Lower lobe of right lung (tissue), 2 donors: ENCODE measurements at places on chromosomes 4 and X. TPM values are rescaled to one million over a fixed set of nuclear protein-coding genes. Genes with fewer than 3 reads are reported as not detected.

Gene CHST7
- total RNA-seq: 7.4 TPM

Gene MAPK10
- total RNA-seq: 30.7 TPM

Gene SRPK3
- total RNA-seq: not detected

Gene RAI2
- total RNA-seq: 26.5 TPM

Gene ENAM
- 0.12 TPM for total RNA-seq

Gene FAM184B
- total RNA-seq: 0.24 TPM

- no peak for DNase-seq
These were observed 548.1 kb upstream of the INTU start for GRCh38 chr4:127084666-127085065.

- DNase-seq: no peak
These were observed 64.1 kb downstream of the PARM1 start for GRCh38 chr4:74996996-74997395.

DNA sequence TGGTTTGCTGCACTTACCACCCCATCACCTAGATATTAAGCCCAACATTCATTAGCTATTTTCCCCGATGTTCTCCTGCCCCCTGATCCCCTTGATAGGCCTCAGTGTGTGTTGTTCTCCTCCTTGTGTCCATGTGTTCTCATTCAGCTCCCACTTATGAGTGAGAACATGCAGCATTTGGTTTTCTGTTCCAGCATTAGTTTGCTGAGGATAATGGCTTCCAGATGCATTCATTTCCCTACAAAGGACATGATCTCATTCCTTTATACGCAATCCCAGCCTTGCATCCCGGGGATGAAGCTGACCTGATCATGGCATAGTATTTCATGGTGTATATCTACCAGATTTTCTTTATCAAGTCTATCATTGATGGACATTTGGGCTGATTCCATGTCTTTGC is 99.0 kb upstream of the DCAF12L2 start:
- no peak for DNase-seq

DNA sequence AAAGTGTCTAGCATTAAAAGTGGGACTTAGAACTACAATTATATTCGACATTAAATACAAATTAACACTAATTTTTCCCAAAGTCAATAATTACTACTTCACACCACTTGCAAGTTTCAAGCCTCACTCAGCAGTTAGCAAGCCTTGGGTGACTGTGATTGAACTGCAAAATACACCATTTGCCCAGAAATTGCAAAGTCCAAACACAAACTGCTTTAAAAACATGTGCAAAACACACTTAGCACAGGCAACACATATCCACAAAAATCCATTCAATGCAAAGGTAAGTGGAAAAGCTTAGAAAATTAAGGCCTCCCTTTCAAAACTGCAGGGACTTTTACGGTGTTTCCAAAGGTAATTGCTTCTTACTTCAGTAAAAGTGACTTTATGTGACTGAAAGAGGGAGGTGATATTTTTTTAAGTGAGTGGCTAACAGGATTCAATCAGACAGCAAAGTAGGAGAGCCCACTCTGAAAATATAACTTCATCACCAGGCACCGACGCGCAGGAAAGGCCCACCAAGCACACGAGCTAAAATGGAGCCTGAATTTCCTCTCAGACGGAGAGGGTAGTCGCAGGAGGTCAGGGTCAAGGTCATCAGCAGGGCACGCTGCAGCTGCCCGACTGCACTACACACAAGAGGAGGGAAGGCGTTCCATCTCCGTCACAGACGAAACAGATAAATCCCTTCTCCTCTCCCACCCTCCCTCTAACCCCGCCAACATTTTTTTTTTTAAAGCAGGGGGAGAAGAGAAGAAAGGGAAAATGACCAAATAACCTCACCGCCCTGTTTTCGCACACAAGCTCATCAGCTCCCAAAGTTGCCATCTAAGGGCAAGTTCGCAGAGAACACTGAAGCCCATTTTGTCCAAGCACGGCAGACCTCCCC is 3.1 kb downstream of the ZNF827 start:
- peak; percentile 44 for DNase-seq

- DNase-seq: no peak
These were observed 1.3 kb downstream of the G3BP2 start for GRCh38 chr4:75671802-75672421.

GRCh38 chr4:70903291-70903603 is 1.1 kb downstream of the MOB1B start:
- no peak for DNase-seq

DNA sequence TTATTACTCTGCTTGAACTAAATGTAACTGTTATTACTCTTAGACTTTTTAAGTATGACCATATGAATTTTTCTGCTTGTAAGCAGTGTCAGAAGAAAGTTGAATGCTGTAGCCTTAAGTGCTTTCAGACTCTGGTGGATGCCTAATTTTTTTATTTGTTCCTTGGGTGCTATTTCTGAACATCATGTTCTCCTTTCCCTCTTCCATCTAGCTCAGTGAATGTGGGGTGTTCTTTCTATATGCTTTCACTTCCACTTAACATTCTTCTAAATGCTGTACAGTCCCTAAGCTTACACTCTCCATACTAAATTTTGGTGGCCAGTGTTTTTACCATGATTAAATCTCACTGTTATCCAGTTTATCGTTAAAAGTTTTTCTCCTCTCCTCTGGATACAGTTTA is 3.6 kb downstream of the DCK start:
- DNase-seq: no peak

DNA sequence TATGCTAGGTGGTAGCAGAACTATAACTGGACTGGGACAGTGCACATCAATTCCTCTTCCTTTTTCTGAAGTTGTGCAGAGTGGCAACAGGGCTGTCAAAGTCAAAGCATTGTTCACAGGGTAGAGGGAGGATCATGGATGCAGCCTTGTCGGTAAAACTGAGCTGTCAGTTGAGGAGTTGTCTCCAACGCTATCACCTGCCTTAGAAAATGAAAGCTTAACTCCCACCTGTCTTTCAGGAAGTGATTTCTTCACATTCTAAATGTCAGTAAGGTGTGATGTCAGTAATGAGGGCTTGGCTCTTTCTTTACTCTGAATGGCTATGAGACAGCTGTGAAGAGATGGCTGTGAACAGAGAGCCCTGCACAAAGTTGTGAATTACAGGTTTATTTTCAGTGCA is 66.4 kb upstream of the BANK1 start:
- no peak for DNase-seq

GRCh38 chr4:181662383-181662782 is 580.8 kb upstream of the TENM3 start:
- DNase-seq: no peak

GRCh38 chrX:39898147-39898546 is 199.6 kb downstream of the BCOR start:
- DNase-seq: no peak

DNA sequence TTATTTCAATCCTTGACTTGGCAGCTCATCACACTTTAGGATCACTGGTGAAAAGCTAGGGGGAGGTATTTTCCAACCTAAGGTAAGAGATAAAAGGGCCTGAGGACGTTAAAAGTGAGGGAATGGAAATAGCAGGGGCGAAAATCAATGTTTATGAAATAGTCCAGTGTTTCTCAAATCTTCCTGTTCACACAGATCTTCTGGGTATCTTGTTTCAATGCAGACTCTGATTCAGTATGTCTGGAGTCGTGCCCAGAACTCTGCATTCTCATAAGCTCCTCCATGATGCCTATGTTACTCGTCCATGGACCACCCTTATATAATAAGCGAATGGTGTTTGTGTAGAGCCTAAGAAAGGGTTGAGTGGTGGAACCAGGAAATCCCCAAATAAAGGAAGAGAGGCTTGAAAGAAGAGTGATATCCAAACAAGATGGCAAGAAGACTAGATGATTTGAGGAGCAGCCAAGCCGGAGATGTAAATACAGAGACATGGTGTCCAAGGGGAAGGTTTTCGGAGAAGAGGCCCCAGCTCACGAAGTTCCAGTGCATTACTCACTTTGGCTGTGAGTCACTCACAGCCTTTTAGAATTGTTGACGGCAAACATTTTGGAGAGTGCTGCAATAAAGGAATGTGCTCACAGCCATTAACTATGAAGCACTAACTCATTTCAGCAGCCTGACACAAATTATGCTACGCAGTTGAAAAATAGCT is 215.6 kb upstream of the PPARGC1A start:
- no peak for DNase-seq

DNA sequence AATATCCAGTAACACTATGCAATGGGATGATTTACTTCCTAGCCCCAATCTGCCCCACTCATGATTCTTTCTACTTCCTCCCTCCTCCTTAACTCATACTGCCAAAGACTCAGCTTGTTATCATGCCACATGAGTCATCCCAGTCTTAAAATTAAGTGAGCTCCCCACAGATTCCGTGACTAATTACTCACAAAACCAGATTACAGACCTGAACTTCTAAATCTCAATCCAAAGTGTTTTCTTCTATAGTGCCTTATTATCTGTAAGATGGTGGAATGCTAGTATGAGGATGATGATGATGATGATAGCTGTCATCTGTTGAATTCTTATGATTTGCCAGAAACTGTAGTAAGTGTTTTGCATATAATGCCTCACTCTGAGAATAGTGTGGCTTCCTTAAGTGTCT is 27.7 kb upstream of the GPC3 start:
- no peak for DNase-seq

GRCh38 chrX:153476666-153477363 is 6.4 kb upstream of the HAUS7 start:
- DNase-seq: no peak

- no peak for DNase-seq
These were observed 382.5 kb upstream of the TENM3 start for GRCh38 chr4:181860668-181861067.

DNA sequence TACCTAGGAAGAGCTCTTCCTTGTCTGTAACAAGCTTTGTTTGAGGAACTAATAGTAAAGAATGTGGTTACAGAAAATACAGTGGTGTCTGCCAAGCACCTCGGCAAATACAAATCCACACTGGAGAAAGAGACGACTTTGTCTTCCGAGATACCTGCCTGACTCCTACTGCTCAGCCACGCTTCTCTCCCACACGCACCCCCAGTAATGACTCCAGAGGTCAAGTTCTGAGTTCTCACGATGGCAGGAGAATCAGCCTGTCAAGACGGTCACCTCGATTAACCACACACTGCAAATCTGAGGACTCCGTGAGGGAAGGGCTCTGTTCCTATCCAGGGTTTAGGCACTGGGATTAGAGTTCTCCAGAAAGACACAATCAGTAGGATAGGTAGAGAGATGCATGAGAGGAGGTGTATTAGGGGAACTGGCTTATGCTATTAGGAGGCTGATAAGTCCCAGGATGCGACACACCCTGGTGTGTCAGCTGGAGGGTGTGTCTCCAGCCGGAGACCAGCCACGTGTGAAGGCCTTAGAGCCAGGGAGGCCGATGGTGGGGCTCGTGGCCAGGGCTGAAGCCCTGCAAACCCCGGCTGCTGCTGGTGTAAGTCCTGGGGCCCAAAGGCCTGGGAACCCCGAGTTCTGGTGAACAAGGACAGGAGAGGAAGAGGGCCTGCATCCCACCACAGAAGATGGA is 8.4 kb upstream of the TRIML2 start:
- DNase-seq: no peak

GRCh38 chr4:147683188-147683591 is 773 bp downstream of the PRMT9 start:
- DNase-seq: no peak

DNA sequence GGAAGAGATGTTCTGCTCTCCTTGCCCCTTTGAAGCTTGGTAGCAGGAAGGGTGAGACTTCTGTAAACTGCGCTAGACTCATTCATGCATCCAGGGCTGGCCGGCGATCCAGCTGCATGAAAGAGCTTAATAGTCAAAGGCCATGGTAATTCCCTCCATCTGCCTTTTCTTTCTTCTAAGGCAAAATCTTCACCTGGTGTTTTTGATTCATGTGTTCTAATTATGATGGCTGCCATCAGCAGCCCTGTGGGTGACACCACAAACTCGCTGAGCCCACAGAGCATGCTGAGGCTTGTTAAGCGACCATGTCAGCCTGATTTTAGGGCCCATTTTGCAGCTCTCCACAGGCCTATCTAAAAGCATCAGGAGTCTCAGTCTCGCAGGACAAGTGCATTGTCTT is 450.1 kb upstream of the TENM3 start:
- DNase-seq: no peak

GRCh38 chr4:70754470-70754869 is 32.7 kb downstream of the RUFY3 start:
- DNase-seq: no peak

GRCh38 chr4:110142461-110142860 is 56.0 kb downstream of the ELOVL6 start:
- DNase-seq: no peak

DNA sequence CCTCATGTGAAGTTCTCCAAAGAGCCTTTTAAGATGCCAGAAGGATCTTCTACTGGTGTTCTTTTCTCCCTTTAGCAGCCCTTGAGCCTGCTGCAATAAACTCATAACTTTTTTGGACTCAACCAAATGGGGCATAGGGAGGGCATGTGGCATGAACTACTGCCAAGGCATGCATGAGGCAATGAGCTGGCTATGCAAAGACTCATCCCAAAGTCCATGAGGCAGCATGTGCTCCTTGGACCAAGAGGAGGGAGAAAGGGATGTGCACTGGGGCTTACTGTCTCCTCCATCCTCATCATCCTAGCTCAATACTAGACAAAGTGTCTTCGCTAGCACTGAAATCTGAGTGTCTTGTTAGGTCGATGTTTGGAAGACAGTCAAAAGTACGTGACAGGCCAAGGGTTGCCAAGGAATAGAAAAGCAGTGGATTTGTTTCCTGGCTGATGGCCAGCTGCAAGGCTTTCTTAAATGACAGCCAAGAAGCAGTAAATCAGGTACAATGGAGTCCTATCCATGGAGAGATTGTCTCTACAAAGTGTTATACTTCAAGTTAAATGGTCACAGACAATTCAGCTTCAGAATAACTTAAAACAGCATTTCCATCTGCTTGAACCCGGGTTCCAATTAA is 44.5 kb upstream of the ATXN3L start:
- no peak for DNase-seq

DNA sequence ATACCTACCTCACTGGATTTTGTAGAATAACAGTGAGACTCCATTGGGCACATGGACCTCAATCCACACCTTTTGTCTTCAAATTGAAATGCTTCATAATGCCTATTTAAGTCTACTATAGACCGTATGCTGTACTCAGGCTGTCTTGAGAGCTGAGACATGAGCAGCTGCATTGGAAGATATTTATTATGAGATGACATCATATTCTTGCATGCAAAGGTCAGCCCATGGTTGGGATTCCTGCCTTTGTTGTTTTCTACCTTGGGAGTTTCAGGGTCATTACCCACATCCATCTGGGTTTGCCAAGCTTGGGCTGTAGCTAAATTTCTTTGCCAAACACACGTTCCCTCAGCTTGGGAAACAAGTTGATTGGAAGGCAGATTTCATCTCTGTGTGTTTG is 33.2 kb upstream of the MAMLD1 start:
- no peak for DNase-seq
